Left renal cortex interstitium (tissue), 4 donors: ENCODE measurements at places on chromosomes 4 and X. TPM values are rescaled to one million over a fixed set of nuclear protein-coding genes. Genes with fewer than 3 reads are reported as not detected.

Gene CXCL8
- polyA plus RNA-seq: 0.51 TPM

Gene VCX
- polyA plus RNA-seq: not detected

Gene UGT2A1
- polyA plus RNA-seq: not detected

Gene LAP3
- polyA plus RNA-seq: 86.8 TPM

Gene DCAF4L1
- 0.44 TPM for polyA plus RNA-seq

Gene TECRL
- polyA plus RNA-seq: not detected

Gene KIAA1210
- 1.5 TPM for polyA plus RNA-seq

Gene ANKRD17
- polyA plus RNA-seq: 79.3 TPM

Gene GUF1
- polyA plus RNA-seq: 26.5 TPM

Gene CLDN22
- 0.35 TPM for polyA plus RNA-seq

Gene CFI
- 72.3 TPM for polyA plus RNA-seq

Gene MSANTD1
- polyA plus RNA-seq: 0.87 TPM

Gene FAM9B
- 0.30 TPM for polyA plus RNA-seq

Gene ENPEP
- polyA plus RNA-seq: 150 TPM

Gene ETDA
- not detected for polyA plus RNA-seq

Gene DSPP
- 0.04 TPM for polyA plus RNA-seq

Gene HSD17B13
- polyA plus RNA-seq: 0.11 TPM

Gene PPEF2
- polyA plus RNA-seq: 0.25 TPM

Gene GUCY1B1
- polyA plus RNA-seq: 70.8 TPM

Gene OPHN1
- polyA plus RNA-seq: 8.1 TPM

Gene GAGE12H
- polyA plus RNA-seq: not detected

Gene PHKA1
- 5.7 TPM for polyA plus RNA-seq

Gene CYLC1
- not detected for polyA plus RNA-seq

Gene AWAT2
- not detected for polyA plus RNA-seq

Gene PAGE5
- not detected for polyA plus RNA-seq

Gene EGF
- polyA plus RNA-seq: 4.0 TPM

Gene CLDN34
- polyA plus RNA-seq: not detected

Gene UGDH
- 116 TPM for polyA plus RNA-seq

Gene DMRTC1
- polyA plus RNA-seq: 0.41 TPM

Gene COX7B2
- polyA plus RNA-seq: not detected

Gene HTN1
- polyA plus RNA-seq: not detected

Gene MGARP
- not detected for polyA plus RNA-seq

Gene RS1
- 0.13 TPM for polyA plus RNA-seq

Gene SERTM2
- polyA plus RNA-seq: not detected

Gene TEX13B
- not detected for polyA plus RNA-seq

Gene P2RY8
- 1.4 TPM for polyA plus RNA-seq

Gene NWD2
- polyA plus RNA-seq: 0.12 TPM

Gene ADAM29
- polyA plus RNA-seq: not detected

Gene EFHC2
- 7.8 TPM for polyA plus RNA-seq

Gene UGT2B15
- 0.08 TPM for polyA plus RNA-seq
